H9 (cell line): ENCODE measurements at places on chromosomes 12 and 14. TPM values are rescaled to one million over a fixed set of nuclear protein-coding genes. Genes with fewer than 3 reads are reported as not detected.

The GLT1D1 gene
- 6.7 and 7.0 TPM in 2 replicates for total RNA-seq

The SMCO2 gene
- total RNA-seq = 0.20 TPM in 2 replicates

The TTC6 gene
- total RNA-seq = 0.24 and 0.33 TPM in 2 replicates

The A2ML1 gene
- total RNA-seq = 2.8 and 4.1 TPM in 2 replicates

The RPS6KL1 gene
- total RNA-seq = 13.8 and 18.8 TPM in 2 replicates

The RD3L gene
- total RNA-seq = not detected in 2 replicates

The EFS gene
- 31.9 and 32.1 TPM in 2 replicates for total RNA-seq

The GARIN6 gene
- total RNA-seq = not detected in 2 replicates

The FGD6 gene
- 35.7 and 39.5 TPM in 2 replicates for total RNA-seq

The PPFIA2 gene
- 0.39 and 1.3 TPM in 2 replicates for total RNA-seq

The GSC gene
- 0.22 TPM in 1 of 2 replicates, not detected in the other for total RNA-seq

The RPS29 gene
- total RNA-seq = 1,963 and 2,022 TPM in 2 replicates
